Activated naive CD8-positive, alpha-beta T cell treated with anti-CD3 and anti-CD28 coated beads, Interleukin-2, amount 10 ng/mL, durations not matched to agents 7 days and 5 days (primary cell): ENCODE measurements at places on chromosomes 5 and 9. TPM values are rescaled to one million over a fixed set of nuclear protein-coding genes. Genes with fewer than 3 reads are reported as not detected.

DNA sequence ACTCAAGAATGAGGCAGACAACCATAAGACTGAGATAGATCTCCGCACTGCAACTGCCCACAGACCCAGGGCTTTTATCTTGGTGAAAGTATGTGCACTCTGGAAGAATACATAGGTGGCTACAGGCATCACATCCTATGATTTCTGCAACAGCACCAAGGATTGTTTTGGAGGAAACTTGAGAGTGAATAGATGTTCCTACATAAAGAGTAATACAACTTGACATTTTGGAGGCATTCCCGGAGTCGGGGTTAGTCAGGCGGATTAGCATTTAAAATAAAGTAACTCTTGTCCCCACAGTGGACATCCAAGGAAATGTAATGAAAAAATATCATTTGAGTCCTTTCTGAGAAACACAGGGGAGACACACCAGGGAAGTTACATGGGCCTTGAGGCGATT lies 26.7 kb downstream of the TMEM174 start:
- H3K4me3 ChIP-seq = no peak overlapping the region
- H3K4me1 ChIP-seq = peaks cover 5% of the 10 kb centered on the region
- no peak overlapping the region for H3K27ac ChIP-seq
- peaks cover 55% of the 10 kb centered on the region for H3K27me3 ChIP-seq

C5orf58 gene
- not detected for total RNA-seq

- no peak overlapping the region for H3K4me3 ChIP-seq
- H3K4me1 ChIP-seq = peaks cover 14% of the 10 kb centered on the region
- DNase-seq = no peak
- no peak overlapping the region for H3K27ac ChIP-seq
Observed at GRCh38 chr9:15430920-15431844, 8.5 kb downstream of the SNAPC3 start.

SPINK6 gene
- not detected for total RNA-seq
